ENCODE measurements at places on chromosomes 12 and 14. TPM values are rescaled to one million over a fixed set of nuclear protein-coding genes. Genes with fewer than 3 reads are reported as not detected.

GRCh38 chr12:108098374-108098773 is 30.7 kb upstream of the WSCD2 start:
- H3K4me1 ChIP-seq = peaks cover 5% of the 10 kb centered on the region
- H3K4me3 ChIP-seq = no peak overlapping the region
- H3K27me3 ChIP-seq = no peaks in the 10 kb centered on the region

DNA sequence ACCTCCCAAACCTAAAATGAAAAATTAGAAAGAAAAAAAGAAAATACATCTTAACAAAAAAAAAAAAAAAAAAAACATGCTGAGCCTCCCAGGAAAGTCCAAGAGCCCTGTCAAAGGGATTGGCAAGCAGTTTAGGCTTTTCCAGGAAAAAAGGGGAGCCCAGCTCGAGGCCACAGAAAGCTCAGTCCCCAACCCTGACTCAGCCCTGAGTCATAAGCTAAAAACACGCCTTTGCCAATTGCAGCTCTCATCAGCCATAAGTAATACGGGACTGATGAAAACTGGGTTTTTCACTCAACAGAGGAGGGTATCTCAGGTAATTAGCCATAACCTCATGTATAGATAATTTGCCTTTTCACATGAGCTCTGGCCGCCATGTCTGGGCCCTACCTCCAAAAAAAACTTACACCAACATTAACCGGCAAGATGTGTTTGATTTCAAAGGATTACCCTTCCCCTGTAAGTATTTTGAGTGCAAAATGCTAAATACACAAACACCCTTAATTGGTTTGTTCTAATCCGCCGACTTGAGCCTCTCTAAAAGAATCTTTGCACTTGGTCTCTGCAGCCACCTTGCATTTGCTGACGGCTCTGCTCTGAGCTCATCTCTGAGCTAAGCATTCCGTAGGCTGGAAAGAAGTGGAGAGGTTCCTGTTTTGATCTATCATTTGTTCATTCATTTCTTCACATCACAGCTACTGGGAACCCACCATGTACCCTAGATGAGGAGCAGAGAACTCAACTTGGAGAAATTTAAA is 319.2 kb downstream of the BCL11B start:
- peaks cover 8% of the 10 kb centered on the region for H3K4me1 ChIP-seq
- no peak overlapping the region for H3K4me3 ChIP-seq
- peaks cover 2% of the 10 kb centered on the region for H3K27me3 ChIP-seq
- no peaks in the 10 kb centered on the region for H3K36me3 ChIP-seq
- DNase-seq = no peak

- no peaks in the 10 kb centered on the region for H3K4me1 ChIP-seq
- H3K27me3 ChIP-seq = no peaks in the 10 kb centered on the region
- no peak overlapping the region for H3K4me3 ChIP-seq
- no peak for DNase-seq
- H3K27ac ChIP-seq = no peak overlapping the region
Observed at GRCh38 chr14:55141825-55142224, 12.8 kb downstream of the LGALS3 start.

The TESPA1 gene
- total RNA-seq = 0.95 TPM

The SMIM41 gene
- not detected for total RNA-seq
